ENCODE measurements at places on chromosomes 2 and 18. TPM values are rescaled to one million over a fixed set of nuclear protein-coding genes. Genes with fewer than 3 reads are reported as not detected.

DNA sequence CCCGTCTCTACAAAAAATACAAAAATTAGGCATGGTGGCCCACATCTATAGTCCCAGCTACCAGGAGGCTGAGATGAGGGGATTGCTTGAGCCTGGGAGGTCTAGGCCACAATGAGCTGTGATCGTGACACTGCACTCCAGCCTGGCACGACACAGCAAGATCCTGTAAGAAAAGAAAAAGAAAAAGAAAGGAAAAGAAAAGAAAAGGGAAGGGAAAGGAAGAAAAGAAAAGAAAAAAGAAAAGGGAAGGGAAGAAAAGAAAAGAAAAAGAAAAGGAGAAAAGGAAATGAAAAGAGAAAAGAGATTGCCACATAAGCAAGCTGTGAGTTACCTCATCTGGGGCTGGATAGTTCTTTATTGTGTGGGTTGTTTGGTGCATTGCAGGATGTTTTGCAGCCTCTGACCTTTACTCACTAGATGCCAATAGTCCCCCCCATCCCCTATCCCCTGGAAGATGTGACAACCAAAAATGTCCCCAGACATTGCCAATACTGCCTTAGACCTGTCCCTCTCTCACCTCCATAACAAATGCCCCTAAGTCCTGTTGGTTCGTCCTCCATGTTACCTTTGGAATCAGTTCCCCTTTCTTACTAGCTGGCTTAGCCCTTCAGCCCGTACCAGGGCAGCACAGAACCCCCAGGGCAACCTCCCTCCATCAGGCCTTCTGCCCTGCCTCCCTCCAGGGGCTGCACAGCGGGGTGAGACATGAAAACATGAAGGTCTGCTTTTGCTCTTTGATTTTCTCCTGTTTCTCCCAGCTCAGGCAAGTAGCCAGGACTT lies 8.9 kb downstream of the ASPRV1 start:
- DNase-seq, result no peak

DNA sequence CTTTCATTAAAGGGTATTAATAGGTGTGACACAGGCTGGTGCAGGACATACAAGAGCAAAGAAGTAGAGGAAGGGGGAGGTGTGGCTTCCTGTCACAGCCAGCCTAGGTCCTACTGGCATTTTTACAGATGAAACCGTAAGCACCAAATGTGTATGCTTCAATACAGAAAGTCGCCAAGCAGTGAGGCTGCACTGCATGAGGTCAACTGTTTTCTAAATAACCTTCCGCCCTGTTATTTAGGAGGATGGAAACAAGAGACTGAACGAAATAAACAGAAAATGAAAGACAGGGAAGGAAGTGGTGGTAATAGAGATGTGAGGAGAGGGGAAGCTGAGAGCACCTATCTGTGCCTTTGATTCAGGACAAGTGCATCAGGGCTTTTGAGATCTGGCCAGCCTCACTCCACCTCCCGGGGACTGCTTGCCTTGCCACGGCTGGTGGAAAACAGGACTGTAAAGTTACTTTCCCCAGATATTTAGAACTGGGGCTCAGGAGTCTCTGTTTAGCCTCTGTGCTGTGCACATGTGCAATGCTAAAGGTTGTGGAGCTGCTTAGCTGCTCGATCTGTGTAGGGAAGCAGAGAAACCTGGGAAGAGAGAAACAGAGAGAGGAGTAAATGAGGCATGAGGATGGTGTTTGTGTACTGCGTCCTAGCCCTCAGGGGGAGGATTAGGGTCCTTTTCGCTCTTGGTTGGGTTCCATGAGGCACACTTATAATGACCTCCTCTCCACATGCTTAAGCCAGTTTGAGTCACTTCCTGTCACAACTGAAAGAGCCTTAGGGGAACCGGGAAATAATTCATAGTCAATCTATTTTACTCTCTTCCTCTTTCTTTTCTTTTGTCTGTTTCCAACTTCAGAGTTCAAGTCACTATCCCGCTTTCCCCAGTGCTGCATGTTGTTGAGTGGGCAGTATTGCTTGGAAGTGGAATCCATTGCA lies 62.3 kb upstream of the BOD1L2 start:
- no peak for DNase-seq

DNA sequence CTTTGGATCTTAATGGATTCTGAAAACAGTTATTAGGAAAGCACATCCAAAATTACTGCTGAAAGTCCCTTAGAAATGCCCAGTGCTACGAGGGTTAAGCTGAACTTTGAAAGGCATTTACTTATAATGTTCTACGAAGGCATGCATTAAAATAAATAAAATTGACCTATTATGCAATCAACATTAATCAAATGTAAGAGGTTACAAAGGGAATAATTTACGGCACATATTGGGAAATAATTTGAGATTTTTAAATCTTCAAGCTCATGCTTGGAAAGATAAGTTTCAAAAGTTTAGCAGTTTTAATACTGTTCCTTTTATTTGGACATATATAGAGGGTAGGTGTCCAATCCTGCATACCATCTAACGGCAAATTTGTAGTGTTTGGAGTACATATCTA lies 1564.1 kb upstream of the DDX18 start:
- no peak for DNase-seq

DNA sequence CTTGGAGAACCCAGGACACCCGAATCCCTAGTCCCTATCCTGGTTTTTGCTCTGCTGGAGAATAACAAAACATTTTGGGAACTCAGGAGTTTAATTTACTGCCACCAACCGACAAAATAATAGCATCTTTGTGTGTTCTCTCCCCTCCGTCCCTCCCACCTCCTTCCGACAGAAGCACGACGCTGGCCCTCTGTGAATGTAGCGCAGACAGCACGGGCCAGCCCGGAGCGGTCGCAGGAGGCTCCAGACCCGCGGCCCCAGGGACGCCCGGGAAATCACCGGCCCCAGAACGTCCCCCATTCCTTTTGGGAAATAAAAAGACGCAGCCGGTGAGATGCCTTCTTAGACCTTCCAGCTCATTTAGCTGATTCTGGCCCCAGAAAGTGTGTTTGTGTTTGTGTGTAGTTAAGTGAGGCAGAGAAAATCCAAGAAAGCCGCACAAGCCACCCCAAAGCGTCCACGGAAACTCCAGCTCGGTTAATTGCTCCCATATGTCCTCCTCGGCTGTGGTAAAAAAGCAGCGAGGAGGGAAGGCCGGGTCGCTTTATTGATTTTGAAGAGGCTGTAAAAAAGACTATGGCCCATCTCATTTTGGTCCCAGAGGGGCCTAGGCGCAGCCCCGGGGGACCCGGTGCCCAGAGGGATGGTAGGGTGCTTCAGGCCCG lies 577 bp upstream of the TANC1 start:
- no peak for DNase-seq

GRCh38 chr2:60994131-60994530 lies 23.4 kb upstream of the PEX13 start:
- DNase-seq, result no peak

- DNase-seq, result no peak
These were observed 438.5 kb upstream of the TRIB2 start for GRCh38 chr2:12278217-12278750.

DNA sequence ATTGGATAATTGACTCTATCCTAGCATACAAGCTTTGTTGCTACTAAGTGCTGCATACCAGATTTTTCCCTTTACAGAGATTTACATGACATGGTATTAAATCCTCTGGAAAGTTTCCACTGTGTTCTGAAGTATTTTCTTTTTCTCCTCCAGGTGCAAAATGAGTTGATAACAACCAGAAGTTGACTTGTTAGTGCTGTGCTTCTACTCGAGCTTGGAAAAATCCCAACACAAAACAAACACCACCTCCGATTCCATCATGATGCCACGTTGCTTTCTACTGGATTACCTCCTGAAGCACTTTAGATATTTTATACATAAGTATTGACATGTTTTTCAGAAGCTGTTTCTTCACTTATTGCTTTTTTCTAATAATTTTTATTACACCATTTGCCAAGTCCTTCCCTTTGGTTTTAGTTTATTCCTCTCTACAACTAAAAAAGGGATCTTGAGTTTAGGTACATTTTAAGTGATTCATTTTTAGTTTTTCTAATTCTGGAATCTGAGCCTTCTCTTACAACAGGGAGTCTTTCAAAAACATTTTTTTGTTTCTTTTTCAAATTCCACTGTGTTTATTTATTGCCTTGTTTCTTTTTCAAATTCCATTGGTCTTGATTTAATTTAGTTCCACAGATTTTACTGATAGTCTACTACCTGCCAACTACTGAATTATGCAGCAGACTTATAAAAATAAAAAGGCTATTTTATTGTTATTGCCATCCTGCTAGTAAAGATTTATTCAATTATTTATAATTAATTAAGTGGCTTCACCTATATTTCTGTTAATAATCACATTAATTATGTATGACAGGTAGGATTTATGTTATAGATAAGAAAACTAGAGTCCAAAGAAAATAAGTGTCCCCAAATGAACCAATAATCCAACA lies 143.4 kb downstream of the PPP1R1C start:
- DNase-seq, result no peak

GRCh38 chr2:96737251-96737650 lies 2.6 kb downstream of the LMAN2L start:
- DNase-seq, result no peak

GRCh38 chr2:166091439-166091838 lies 36.4 kb downstream of the SCN1A start:
- no peak for DNase-seq

DNA sequence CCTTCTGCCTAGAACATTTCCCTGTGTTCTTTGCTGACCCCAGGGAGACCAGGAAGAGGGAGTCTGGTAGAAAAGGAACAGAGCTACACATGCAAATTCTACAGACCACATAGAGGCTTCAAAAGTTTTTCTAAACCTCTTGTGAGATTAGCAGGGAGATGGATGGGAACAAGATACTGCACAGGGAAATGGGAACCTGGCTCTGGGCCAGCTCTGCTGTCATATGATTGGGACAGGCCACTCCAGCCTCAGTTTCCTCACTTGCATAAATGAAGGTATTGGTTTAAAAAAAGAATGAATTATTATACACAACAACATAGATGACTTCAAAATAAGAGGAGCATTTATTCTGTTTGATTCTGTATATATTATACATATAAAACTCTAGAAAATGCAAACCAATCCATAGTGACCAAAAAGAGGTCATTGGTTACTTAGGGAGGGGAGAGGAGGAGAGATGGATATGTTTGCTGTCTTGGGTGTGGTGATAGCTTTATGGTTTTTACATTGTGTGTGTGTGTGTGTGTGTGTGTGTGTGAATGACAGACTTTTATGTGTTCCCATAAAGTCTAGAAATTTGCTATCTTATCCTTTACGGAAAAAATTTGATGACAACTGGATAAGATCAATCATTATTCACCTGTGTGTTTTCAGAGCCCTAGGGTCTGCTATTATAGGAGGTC lies 115.5 kb downstream of the MGAT5 start:
- DNase-seq, result no peak

GRCh38 chr18:79334496-79335233 lies 61.1 kb upstream of the NFATC1 start:
- no peak for DNase-seq

- no peak for DNase-seq
These were observed 71.1 kb upstream of the TFCP2L1 start for GRCh38 chr2:121356058-121356640.

DNA sequence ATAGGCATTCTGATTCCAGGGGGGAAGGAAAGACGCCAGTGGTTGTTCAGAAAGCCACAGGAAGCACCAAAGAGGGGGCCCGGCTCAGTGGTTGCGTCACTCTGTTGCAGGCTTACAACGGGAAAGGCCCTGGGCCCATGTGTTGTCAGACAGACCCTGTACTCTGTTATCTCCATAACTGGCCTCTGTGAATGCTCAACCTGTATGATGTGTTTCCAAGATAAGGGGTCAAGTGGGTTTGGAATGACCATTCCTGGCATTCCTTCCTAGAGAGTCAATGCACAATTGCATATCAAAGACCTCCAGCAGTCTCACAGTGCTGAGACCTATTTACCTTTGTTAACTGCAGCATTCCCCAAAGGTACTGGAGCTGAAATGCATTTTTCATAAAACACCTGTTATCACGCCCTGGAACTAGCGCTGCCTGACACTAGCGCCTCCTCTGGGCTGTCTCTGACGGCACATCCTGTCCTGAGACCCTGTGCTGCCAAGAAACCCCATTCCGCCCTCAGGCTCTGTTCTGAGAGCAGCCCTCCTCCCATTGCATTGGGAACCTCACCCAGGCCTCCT lies 13.2 kb upstream of the LRRFIP1 start:
- DNase-seq, result no peak

DNA sequence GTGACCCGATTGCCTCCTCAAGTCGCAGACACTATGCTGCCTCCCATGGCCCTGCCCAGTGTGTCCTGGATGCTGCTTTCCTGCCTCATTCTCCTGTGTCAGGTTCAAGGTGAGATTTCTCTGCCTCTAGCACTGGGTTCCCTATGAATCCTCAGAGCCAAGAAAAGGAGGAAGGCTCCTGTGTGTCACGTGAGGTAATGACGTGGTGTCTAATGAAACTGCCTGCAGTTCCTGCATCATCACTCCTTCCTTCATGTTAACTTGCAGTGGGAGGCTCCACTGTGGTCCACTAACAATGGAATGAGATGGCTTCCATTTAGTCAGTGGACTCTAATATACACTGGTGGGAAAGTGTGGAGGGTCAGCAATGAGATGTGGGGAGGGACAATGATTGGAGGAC lies 559 bp downstream of the REG3G start:
- DNase-seq, result no peak

DNA sequence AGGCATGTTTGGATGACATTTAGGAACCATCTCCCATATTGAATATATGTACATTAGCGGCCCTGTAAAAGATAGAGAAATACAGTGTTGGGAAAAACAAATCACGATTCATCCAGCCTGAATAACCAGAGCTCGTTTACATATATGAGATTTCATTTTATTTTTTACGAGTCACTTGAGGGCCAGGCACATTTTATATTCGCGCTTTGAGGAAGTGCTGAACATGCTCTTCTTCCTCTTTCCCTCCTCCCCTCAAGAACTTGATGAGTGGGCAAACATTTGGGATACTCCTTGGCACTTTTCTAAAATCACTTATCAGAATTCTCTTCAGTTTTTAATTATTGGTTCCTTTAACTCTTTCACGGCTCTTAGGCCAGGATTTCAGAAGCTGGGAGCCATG lies 268.0 kb upstream of the TANK start:
- no peak for DNase-seq

GRCh38 chr2:223611061-223611460 lies 8.9 kb upstream of the SCG2 start:
- DNase-seq, result no peak

- DNase-seq, result no peak
These were observed at the start of gene FAM237A for GRCh38 chr2:206642075-206643025. TSS of gene FAM237A (plus strand) at chr2:206642487. CDS start at chr2:206644237, 1,750 bp downstream.

DNA sequence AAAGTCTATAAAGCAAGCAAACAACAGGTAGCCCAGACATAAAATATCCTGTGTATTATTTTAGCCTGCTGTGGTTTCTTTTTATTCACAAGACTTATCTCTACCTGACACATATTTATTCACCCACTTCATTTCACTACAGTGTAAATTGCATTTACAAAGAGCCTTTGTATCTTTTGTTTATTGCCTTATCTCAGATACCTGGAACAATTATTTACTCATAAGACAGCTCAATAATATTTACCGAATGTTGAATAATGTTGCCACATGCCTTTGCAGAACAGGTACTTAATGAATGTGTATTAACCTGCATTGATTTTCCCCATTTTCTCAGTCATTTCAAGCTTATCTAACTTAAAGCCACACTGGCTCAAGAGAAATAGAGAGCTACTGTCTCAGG lies 603.6 kb downstream of the FBXO15 start:
- DNase-seq, result no peak

The MYCN gene
- not detected for total RNA-seq

The TCF23 gene
- total RNA-seq, result not detected

The TMEM37 gene
- 25.2 TPM for total RNA-seq

The CIB4 gene
- not detected for total RNA-seq

The FLACC1 gene
- 1.8 TPM for total RNA-seq

All from omental fat pad (tissue), 4 donors.